ENCODE measurements at places on chromosomes 2 and 18. TPM values are rescaled to one million over a fixed set of nuclear protein-coding genes. Genes with fewer than 3 reads are reported as not detected.

GRCh38 chr2:239286901-239287300 lies 113.9 kb downstream of the HDAC4 start:
- DNase-seq: no peak

ESPNL gene
- total RNA-seq: 0.72 TPM

GULP1 gene
- 9.5 TPM for total RNA-seq

CLEC4F gene
- total RNA-seq: 1.1 TPM

DNA sequence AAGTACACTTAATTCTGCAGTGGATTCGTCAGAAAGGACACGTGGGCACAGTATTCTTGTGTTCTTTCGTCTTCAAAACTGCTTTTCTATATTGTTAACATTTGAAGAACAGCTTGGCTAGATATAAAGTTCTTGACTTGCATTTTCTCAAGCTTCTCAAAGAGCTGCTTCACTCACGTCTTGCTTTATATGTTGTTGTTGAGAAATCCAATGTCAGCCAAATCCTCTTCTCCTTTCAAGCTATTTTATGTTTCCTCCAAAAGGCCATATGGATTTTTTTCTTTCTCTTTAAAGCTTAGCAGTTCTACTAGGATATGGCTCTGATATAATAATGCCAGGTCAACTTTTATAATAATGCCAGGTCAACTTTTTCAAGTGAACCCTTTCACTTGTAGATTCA lies 65.5 kb upstream of the CYP1B1 start:
- DNase-seq: no peak

DNA sequence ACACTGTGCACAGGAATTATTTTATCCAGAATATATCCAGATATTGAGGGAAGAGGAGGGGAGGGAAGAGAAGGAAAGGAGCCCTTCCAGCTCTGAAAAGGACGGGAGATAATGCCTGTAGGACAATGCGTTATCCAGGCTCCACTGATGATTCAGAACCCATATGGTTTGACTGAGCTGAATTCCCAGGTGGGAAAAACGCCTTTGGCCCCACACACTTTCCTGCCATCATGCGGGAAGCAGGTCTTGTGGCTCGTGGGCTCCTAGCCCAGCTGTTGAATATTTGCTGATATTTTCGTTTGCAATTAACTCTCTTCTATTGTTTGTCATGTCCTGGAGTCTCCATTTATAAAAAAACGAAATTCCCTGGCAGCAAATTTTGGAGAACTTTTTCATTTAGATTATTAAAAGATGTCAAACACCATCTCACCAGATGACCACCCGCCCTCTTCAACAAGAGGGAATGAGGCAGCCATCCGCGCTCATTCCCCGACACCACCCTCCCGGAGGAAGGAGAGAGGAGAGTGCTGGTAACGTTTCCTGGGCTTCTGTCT lies 8.9 kb downstream of the COL6A3 start:
- DNase-seq: no peak

- no peak for DNase-seq
Measured at GRCh38 chr18:48862678-48863270, 88.0 kb downstream of the SMAD7 start.

C1GALT1C1L gene
- 0.41 TPM for total RNA-seq

DNA sequence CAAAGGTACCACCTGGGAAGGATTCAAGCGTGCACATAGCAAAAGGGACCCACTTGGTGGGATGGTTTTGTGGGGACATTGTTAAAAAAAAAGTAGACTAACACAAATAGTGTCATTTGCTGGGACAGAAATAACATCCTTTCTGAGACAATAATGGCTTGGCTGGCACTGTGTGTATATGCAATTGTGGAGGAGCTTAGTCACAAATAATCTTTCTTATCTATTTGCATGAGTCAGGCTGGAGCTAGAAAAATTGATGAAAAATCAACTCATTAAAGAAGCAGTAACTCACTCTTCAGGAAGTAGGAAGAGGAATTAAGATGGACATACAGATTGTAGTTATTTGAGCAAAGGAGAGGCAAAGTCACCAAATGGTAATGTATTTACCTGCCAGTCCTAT lies 29.5 kb upstream of the ITGB6 start:
- no peak for DNase-seq

DNA sequence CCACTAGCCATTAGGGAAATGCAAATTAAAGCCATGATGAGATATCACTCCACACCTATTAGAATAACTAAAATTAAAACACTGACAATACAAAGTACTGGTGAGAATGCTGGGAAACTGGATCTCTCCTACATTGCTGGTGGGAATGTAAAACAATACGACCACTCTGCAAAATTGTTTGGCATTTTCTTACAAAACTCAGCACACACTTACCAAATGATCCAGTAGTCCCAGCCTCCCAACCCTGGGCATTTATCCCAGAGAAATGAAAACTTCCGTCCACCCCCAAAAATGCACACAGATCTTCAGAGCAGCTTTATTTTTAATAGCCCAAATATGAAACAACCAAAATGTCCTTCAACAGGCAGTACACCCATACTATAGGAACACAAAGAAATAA lies 8.9 kb upstream of the TMSB10 start:
- DNase-seq: no peak

CCL20 gene
- not detected for total RNA-seq

- DNase-seq: no peak
Measured at GRCh38 chr2:61604433-61604832, 66.3 kb upstream of the XPO1 start.

GTF2A1L gene
- 0.26 TPM for total RNA-seq

NAGK gene
- 64.2 TPM for total RNA-seq

- DNase-seq: no peak
Measured at GRCh38 chr18:64044616-64045015, 74.7 kb downstream of the SERPINB8 start.

DSG3 gene
- 0.04 TPM for total RNA-seq

DNA sequence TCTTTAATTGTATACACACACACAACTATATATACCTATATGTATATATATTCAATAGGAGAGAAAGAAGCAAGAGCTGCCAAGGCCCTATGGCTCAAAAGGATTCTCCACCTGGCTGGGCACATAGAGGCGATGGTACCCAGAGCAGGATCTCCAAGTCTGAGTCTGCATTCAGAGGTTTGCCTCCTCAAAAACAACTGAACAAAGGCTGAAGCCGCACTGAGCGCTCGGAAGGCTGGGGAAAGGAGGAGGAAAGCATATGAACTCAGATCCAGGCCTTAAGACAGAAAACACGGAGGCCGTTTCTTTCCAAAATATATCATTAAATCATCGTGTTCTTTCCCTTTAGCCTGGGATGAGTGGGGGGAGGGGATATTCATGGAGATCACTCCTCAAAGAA lies 3.6 kb downstream of the HOXD12 start:
- peak; percentile 28 for DNase-seq

GRCh38 chr2:39252888-39253518 lies 9.2 kb upstream of the CDKL4 start:
- DNase-seq: no peak

FASTKD1 gene
- 42.1 TPM for total RNA-seq

C2orf66 gene
- total RNA-seq: 0.28 TPM

CRYBA2 gene
- total RNA-seq: 1.3 TPM

CNDP1 gene
- not detected for total RNA-seq

DNA sequence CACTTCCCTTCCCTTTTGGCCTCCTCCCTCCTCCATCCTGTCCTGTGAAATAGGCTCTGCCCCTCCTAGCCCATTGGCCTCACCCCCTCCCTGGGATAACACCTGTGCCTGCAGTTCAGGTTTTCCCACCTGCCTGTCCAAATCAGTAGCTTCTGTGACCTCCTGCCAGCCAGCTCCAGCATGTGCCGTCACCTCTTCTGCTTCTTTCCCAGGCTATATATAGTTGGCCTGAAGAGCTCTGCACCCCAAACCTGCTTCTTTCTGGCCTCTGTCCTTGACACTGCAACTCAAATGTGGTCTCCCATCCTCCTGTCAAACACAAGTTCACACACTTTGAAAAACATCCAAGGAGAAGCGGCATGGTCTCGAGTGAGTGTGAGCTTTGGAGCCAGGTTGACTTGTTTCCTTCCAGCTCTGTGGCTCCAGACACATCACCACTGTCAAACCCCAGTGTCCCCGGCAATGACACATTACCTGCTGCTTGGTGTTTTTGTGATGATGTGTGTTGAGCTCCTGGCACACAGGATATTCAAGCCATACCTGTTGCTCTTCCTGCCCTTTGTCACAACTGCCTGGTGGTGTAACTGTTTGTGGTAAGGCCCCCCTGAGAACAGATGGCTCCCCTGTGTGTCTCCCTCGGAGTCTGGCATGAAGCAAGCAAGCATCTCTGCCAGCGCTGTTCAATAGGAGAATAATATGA lies 143.6 kb upstream of the DAPL1 start:
- DNase-seq: no peak

DIS3L2 gene
- total RNA-seq: 45.1 TPM

ST8SIA5 gene
- total RNA-seq: 24.8 TPM

DNA sequence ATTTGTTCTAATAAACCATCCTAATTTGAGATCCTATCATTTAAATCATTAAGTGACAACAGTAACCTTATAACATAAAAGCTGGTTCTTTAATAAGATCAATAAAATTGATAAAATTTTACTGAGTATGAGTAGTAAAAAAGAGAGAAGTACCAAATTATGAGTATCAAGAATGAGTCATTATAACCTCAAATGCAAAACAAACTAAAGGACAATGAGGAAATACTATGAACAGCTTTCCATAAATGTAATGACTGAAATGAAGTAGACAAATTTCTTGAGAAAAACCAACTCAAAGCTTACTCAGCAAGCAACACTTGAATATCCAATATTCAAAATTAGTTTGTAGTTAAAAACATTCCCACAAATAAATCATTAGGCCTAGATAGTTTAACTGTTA lies 433.0 kb downstream of the ZEB2 start:
- DNase-seq: no peak

DNA sequence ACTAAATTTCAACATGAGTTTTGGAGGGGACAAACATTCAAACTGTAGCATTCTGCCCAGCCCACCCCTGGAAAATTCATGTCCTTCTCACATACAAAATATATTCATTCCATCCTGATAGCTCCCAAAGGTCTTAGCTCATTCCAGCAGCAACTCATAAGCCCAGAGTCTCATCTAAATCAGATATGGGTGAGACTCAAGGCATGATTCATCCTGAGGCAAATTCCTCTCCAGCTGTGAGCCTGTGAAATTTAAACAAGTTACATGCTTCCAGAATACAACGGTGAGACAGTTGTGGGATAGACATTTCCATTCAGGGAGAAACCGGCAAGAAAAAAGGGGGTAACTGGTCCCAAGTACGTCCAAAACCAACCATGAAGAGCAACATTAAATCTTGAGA lies 43.5 kb upstream of the FAHD2A start:
- DNase-seq: peak; percentile 21

DNA sequence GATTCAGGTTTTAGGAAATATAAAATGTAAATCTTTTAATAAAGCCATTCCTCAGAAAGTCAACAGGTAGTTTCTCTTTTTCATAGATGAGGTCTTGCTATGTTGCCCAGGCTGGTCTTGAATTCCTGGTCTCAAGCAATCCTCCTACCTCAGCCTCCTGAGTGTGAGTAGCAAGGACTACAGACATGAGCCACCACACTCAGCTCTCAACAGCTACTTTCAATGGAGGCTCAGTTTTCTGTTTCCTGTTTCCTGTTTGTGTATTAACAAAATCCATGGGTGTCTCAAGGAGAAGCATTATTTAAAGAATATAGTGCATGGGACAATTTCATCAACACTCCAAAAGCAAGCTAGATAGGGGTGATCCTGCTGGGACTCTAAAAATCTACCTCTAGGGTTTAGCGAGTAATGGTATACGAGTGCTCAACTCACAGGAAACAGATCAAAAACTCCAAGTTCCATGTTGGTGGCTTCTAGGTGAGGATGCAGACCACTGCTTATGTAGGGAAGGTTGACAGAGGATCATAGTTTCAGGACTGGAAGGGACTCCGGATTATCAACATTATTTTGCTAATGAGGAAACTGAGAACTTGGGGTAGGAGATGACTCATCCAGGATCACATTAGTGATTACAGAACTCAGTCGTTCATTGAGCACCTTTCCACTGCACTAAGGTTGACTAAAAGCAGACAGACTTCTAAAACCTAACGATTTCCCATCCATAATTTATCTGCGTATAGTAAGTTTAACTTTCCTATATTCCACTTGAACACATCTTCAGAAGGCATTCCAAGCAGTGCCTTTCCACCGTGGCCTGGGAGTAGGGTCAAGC lies 61.7 kb upstream of the WIPF1 start:
- no peak for DNase-seq

GRCh38 chr2:221649051-221649775 lies 77.1 kb upstream of the EPHA4 start:
- peak; percentile 9 for DNase-seq

DNA sequence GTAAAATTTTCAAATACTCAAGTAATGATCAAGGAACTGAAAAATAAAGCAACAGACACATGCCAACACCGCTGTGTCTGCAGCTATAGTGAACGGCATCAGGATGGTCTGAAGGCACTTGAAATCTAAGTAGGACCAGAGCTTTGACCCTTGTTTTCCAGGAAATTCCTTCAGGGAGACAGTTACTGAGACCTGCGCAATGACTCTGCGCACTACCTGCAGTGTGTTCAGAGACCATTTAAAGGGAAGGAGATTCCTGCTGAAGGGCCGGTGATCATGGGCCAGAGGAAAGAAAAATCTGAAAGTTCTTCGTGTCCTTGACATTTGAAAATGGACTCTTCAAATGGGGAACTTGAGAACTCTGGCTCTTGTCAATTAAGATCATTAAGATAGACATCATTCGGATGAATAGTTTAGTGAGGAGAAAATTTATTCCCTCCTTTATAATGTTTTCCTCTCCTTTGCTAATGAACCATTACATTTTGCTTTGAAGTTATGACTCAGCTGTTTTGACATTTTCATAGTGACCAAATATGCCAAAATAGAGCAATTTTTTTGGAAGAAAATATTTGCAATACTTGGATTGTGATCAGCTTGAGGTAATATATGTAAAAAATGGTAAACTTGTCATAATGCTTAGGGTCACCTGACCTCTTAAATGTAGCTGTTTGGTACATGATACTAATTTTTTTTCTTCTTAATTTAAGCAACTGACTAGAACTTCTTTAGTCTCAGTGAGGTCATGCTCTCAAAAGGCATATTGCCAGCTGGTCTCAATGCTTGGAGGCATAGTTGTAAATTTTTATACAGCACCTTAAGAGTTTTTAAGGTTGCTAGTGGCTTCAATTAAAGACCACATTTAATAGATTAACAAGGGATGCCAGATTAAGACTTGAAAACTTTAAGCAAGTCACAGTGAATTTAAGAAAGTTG lies 329.3 kb downstream of the ARHGAP15 start:
- no peak for DNase-seq

SPHKAP gene
- 10.3 TPM for total RNA-seq

PSTPIP2 gene
- 6.3 TPM for total RNA-seq

DNA sequence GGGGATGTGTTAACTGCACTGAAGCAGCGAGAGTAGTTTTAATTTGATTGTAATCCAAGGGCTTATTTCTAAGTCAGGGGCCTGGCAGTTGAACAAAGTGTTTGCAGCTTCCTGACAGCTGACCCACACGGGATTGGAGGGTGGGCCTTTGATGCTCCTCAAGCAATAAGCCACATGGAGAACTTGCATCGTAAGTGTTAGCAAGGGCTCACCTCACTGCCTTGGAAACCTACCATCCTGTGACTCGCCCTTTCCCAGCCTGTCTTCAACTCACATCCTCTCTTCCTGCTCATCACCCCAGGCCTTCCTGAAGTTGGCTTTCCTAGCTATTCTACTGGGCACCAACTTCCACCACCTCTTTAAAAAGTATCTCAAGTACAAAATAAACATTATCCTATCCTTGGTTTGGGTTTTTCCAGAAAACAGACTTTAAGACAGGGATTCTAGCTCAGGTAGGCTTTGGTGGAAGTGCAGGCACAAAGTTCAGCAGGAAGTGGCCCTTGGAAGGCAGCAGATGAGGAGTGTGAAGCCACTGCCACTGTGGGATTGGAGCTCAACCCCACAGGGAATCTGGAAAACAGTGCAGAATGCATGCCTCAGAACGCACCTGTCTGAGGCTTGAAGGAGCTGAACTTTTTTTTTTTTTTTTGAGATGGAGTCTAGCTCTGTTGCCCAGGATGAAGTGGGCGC lies 31.6 kb downstream of the B3GNT2 start:
- DNase-seq: no peak
